Activated CD4-positive, alpha-beta T cell treated with anti-CD3 and anti-CD28 coated beads for 36 hours (primary cell): ENCODE measurements at places on chromosomes 7 and 10.

DNA sequence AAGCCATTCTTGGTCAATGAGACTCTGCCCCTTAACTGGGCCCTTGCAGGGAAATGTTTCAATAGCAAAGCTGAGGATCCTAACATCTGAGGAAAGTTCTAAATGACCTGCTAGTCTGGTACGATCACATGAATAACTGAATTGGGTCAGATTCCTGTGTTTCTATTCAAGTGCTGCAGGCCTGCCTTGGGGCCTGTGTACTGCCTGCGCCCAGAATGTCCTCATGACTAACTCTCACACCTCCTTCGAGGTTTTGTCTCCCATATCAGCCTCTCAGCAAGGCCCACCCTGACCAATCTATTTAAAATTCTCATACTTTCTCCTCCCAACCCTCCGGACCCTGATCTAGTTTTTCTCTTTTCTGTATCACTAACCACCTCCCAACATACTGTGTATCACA is 4.4 kb downstream of the JAZF1 start:
- DNase-seq, result no peak

- no peak for DNase-seq
Observed at GRCh38 chr7:150374472-150374871, 4.7 kb upstream of the ZNF775 start.

DNA sequence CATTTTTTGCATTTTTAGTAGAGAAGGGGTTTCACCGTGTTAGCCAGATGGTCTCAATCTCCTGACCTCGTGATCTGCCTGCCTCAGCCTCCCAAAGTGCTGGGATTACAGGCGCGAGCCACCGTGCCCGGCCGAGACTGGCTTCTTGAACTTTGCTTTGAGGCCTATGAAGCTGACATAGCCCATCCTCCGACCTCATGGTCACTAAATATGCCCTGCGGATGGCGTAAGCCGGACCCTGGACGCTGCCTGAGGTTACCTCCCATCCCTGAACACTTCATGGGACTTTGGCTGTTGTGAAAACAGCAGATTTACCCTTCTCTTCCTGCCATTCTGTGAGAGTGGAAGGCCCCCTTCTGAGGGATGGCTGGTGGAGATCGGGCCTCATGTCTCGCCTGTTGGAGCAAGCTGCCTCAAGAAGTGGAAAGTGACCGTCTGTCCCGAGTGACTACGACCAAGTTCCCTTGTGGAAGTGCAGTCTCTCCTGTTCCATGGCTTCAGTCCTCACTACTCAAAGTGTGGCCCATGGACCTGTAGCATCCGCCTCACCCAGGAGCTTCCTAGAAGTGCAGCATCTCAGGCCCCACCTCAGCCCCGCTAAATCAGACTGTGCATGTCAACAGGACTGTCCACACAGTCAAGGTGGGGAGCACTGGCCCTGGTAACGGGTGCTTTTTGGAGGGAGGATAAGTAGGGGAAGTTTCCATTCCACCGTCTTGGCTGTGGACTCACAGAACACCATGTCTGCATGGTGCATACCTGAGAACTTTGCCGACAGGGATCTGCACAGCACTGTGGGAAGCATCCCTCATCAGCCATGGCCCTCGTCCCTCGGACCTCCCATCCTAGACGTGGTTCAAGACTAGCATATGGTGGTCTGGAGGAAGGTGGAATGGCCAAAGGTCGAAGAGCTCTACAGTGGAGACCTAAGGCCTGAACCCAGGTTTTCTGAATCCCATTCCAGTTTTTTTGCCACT is 210.5 kb upstream of the SHH start:
- DNase-seq, result no peak

GRCh38 chr7:131764143-131764775 is 207.8 kb upstream of the PODXL start:
- no peak for DNase-seq

DNA sequence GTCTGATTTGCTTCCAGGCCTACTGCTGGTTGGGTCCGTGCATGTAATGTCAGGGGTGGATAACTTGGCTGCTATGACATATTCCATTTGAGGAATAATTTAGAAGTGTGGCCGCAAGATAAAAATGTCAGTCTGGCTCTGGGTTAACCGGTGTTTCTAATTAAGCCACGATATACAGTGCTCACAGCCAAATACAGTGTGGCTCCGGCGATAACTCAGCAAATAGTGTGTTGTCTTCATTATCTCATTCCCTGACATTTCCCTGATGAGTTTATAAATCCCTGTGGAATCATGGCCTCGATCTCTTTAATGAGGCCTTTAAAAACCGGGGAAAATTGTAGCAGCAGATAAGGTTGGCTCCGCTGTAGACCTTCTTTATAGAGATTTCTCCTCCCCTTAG is 1125.0 kb downstream of the TYW1 start:
- no peak for DNase-seq

GRCh38 chr10:14749070-14749809 is 25.5 kb downstream of the FAM107B start:
- DNase-seq, result no peak

- no peak for DNase-seq
Observed at GRCh38 chr7:148379677-148380076, 210.9 kb upstream of the C7orf33 start.

GRCh38 chr7:135512135-135512887 is 2.4 kb upstream of the CNOT4 start:
- peak; percentile 37 for DNase-seq

- no peak for DNase-seq
Observed at GRCh38 chr10:115975506-115975905, 297.5 kb downstream of the GFRA1 start.

GRCh38 chr7:3682028-3682710 is 381.1 kb downstream of the SDK1 start:
- DNase-seq, result no peak

DNA sequence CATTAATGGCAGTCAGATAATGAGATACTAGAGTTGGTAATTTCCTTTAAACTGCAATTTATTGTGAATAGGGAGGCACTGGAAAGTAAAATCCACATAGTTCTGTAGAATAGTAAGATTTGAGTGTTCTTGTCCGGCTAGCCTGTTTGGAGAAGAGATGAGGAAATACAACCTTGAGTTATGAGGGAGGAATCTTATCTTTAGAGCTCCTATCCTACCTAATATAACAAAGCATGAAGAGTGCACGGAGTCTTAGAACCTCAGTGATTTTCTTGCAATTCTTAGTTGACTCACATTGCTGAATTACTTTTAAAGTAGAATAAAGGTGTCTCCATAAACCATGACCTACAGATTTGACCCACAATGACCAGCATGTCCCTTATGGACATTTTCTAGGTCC is 73.4 kb downstream of the ATAD1 start:
- no peak for DNase-seq

- DNase-seq, result no peak
Observed at GRCh38 chr7:38215115-38215514, 37.1 kb downstream of the STARD3NL start.

- no peak for DNase-seq
Observed at GRCh38 chr7:30776971-30777370, 5.8 kb downstream of the MINDY4 start.

DNA sequence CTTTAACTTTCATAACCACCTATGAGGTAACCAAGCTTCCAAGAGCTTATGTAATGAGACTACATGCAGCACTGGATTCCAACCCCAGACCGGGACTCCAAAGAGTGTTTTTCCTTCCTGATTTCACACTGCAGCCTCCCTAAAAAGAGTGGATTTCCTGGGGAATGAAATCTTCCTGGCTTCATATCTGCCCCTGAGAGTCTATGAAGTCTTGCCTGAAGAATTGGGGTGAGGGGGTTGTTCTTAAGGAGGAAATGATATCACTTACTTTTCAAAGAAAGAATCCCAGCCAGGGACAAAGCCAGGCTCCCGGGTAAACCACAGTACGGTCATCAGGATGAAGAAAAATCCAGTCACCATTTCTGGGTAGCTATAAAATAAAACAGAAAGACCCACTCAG is 29.7 kb downstream of the STMP1 start:
- DNase-seq, result no peak

DNA sequence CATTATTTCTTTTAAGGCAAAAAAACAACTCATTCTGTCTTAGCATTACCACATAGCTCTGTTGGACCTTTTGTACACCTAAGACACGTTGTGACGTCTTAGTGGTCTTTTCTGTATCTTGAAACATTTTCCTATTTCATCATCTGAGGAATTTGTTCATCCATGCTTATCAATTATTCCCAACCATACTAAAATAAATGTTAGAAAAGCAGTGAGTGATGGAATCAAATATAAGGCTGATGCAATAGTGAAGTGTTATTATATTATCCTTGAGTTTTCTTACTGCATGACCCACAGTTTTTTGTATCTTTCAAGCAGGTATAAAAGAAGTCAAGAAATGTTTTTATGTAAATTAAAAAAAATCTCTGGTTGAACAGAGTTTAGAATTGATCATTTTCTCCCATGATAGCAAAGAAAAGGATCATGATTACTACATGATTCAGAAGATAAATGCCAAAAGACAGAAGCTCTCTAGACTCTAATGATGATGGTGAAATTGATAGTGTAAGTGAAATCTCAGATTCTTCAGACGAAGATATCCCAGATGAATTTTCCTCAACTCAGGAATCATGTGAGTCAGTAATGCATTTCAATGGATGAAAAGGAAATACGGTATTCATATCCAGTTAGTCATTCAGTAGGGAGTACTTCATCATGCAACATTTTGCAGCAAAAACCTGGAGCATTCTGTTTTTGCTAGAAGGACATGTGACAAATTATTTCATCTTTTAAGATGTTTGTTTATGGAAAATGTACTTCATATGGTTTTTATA is 51.4 kb downstream of the CELF2 start:
- no peak for DNase-seq

DNA sequence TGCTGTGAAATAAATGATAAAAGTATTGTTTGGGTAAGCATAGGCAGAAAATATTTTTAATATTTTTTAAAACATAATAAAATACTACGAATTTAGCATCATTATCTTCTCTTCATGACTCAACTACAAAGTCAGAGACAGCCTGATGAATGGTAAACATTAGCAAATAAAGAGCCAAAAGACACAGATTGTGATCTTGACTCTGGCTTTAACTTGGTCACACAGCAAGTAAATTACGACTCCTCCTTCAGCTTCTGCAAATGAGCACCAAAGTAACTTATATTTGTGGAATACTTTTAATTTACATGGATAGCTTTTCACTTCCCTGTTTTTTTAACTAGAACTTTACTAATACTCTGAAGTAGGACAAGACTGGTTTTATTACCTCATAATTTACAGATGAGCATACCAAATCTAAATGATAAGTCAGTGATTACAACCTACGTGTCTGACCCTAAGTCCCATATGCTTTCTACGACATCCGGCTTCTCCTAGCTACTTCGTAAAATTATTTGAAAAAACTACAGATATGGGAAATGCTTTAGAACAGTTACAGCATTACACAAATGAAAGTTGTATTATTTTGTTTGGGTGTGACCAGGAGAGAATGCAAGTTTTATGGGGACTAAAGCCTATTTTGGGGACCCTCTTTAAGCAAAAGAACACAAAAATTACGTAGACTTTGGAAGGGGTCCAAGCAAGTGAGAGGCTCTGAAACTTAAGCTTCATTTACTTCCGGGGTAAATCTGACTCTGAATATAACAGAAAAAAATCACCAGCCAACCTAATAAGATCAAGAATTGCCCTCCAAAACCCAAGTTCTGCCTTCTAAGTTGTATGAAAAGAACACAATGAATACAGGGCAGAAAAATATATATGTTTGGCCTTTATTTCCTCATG is 133.8 kb downstream of the CPEB3 start:
- no peak for DNase-seq
